ENCODE measurements at places on chromosomes 7 and 10.

GRCh38 chr10:9645928-9646600 lies 1371.6 kb upstream of the CELF2 start:
- no peak for DNase-seq

- DNase-seq: no peak
Measured at GRCh38 chr7:100865938-100866728, 1.1 kb upstream of the TRIP6 start.

GRCh38 chr10:119457966-119458766 lies 84.4 kb downstream of the RGS10 start:
- DNase-seq: no peak

DNA sequence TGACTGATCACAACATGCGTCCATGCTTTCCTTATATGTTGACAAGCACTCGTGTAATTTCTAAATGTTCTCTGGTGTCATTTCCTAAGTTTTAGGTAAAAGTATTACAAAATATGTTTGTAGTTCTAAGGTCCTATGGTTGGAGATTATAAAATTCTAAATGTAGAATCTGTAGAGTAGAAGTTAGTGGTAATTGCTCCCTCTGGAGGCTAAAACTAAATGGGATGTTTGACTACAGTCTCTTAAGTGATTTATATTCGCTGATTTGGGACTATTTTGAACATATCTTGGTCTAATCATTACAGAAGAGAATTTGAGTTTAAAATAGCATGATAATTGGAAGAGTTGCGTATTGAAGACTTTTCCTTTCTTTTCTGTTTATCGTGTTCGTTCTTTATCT lies 74.1 kb downstream of the ZMYND11 start:
- DNase-seq: no peak

DNA sequence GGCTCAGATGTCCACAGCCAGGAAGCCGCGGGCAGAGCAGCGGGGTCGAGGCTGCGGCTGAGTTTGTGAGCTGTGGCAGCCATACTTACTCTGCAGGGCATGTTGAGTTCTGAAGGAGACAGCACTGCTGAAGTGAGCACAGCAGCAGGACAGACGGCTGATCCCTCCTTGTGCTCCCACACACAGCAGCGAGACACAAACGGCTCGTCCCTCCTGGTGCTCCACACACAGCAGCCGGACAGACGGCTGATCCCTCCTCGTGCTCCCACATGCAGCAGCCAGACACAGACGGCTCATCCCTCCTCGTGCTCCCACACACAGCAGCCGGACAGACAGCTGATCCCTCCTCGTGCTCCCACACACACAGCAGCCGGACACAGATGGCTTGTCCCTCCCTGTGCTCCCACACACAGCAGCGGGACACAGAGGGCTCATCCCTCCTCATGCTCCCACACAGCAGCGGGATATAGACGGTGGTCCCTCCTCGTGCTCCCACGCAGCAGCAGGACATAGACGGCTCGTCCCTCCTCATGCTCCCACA lies 305.1 kb downstream of the PTPRN2 start:
- no peak for DNase-seq

GRCh38 chr10:109931163-109931562 lies 7.9 kb upstream of the XPNPEP1 start:
- DNase-seq: no peak

DNA sequence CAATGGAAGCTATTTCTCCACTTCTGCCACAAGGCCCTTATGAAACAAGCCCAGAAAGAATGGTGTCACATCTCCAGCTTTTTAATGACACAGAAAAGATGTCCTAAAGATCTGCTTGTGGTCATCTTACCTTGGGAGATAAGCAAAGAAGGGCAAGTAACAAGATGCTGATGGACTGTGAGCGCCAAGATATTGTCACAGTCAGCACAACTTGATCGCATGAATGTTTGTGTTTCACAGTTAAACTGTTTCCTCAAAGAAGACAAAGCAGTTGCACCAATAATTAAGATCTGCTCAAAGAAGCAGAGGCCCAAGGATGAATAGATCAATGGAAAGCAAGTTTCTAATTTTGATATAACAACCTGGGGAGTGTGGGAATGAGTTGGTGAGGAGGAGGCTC lies 15.9 kb downstream of the ICA1 start:
- no peak for DNase-seq

DNA sequence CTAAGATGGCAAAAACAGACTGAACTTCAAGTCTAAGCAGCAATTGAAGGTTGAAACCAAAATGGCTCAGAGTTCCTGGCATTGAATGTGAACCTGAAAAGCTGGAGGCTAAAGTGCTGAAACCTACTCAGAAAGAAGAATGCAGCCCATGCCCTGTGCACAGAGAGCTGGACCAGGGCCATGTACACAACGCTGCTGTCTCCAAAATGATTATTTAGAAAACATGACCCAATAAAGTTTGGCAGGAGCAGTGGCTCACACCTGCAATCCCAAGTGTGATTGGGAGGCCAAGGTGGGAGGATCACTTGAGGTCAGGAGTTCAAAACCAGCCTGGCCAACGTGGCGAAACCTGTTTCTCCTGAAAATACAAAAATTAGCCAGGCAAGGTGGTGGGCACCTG lies 158.9 kb downstream of the AKR1D1 start:
- no peak for DNase-seq

GRCh38 chr7:36653008-36653662 lies 71.2 kb downstream of the AOAH start:
- no peak for DNase-seq

DNA sequence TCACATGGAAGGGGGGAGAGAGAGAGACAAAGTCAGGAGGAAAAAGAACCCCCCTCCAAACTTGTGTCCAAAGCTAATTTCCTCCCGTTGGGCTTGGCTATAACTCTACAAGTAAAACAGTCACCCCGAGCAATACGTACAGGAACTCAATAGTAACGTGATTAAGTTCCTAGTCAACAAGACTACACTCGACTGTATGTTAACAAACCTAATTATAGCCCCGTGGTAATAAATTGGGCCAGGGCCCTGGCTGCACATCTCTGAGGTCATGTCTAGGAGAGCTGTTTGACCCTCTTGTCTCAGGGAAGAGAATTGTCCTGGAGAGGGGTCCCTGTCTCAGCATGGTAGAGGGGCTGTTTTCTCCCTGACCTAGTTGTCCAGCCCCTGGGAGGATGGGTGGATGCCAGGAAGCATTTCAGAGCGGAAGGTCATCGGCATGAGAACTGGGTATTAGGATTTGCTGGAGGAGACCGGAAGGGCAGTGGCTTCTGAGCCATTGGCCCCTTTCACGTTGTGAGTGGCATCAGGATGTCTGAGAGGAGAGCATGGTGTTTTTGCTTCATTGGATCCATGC lies 60.2 kb upstream of the COMTD1 start:
- no peak for DNase-seq

DNA sequence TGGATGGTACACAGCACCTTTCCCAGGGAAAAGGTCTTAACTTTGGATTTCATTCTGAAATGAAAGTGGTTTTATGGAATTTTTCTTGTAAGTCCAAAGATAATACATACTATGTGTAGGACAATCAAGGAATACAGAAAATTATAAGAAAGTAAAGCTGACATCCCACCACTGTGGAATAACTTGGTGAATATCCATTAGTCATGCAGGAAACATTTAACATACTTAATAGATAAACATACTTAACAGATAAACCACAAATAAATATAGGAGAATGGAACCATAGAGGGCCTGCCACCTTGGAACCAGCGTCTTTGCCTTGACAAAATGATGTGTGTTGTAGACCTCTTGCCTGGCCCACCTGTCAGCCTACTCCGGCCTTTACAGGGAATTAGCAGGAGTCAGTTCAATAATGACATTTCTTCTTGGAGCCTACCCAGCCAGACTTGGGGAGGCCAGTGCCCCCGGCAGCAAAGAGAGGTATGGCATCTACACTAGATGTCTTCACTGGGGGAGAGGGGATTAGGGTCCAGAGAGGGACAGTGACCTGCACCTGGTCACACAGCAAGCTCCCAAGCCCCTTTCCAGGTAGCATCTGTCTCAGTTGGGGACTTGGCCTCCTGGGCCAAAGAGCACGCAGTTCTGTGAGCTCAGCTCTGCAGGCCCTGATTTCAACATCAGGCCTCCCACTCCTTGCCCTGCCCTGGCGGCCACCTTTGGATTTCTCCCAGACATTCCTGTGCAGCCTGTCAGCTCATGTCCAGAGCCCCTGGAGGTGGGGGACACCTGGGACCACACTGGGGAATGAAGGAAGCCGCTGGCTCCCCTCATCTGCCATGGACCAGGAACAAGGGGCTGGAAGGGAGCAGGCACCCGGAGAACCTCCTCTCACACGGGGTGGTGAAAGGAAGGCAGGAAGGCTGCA lies 112.6 kb upstream of the PPIF start:
- no peak for DNase-seq

- DNase-seq: no peak
Measured at GRCh38 chr10:87921931-87922688, 58.7 kb downstream of the PTEN start.

GRCh38 chr7:151281686-151282085 lies 33.2 kb upstream of the SMARCD3 start:
- DNase-seq: no peak

DNA sequence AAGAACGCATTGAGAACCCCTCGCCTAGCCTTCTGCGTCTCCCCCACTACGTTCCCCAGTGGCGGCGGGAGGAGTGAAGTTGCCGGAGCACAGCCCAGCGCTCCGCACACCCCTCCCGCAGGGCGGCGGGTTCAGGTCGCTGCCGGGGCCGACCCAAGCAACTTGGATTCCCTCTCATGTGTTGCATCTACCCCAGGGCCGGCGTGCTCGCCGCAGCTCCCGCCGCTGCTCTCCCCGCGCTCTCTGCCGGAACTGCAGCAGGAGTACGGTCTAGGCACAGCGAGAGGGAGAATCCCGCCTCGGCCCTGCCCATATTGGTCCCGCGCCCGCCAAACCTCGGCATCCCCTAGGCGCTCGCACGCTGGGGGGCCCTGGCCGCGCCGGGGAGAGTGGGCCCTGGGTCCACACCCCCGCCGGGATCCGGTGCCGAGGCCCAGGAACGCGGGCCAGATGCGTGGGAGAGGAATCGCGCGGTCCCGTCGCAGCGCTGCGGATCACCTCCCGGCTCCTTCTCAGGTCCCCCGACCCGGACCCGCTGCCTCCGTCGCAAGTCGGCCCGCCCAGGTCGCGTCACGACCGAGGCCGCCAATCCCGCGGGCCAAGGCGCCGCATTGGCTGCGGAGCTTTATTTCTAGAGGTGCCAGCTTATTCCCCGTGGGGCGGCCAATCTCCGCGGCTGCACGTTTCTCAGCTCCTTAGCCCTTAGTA lies 648 bp upstream of the TMEM243 start:
- no peak for DNase-seq

DNA sequence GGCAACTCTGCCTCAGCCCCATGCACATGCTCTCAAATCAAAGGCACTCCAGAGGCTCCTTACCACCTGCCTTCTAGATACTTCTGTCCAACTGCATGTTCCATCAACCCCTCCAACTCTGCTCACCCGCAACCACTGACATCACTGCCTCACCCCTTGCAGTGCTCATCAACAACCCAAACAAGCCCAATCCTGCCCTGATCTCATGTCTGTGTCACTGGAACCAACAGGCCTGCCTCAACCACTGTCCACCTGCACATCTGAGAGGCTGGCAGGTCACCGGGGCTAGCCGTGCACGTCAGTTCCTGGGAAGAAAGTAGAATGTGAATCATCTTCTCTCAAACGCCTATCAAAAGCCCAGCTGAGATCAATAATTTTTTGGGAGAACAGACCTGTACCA lies 33.3 kb downstream of the CTBP2 start:
- no peak for DNase-seq

DNA sequence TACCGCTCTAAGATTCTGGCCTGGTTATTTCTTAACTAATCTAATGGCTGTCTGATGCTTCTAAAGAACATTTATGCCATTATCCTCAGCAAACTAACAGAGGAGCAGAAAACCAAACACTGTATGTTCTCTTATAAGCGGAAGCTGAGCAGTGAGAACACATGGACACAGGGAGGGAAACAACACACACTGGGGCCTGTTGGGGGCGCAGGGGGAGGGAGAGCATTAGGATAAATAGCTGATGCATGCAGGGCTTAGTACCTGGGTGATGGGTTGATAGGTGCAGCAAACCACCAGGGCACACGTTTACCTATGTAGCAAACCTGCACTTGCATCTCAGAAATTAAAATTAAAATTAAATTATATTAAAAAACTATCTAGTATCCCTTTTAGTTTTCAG lies 853.5 kb downstream of the GATA3 start:
- DNase-seq: no peak

- DNase-seq: peak; percentile 95
Measured at GRCh38 chr10:72334825-72335393, 19.8 kb downstream of the DNAJB12 start.

- DNase-seq: peak; percentile 11
Measured at GRCh38 chr7:43721193-43721806, 8.0 kb downstream of the COA1 start.

GRCh38 chr7:117623606-117624005 lies 143.8 kb downstream of the CFTR start:
- DNase-seq: no peak

DNA sequence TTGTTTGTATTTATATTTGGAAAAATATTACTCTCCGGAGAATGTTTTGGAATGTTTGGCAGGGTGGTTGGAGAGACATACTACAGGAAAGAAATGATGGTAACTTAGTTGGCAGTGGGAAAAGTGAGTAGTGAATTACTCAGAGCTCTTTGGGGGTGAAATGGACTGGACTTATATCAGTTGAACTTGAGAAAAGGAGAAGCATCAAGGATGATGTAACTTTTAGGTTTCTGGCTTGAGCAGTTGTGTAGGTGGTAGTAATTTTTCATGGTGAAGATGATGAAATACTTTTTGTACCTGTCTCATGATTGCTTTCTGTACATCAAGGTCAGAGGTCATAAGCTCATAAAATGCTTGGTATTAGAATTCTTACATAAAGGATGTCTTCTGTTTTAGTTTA lies 617.2 kb downstream of the AUTS2 start:
- DNase-seq: no peak

DNA sequence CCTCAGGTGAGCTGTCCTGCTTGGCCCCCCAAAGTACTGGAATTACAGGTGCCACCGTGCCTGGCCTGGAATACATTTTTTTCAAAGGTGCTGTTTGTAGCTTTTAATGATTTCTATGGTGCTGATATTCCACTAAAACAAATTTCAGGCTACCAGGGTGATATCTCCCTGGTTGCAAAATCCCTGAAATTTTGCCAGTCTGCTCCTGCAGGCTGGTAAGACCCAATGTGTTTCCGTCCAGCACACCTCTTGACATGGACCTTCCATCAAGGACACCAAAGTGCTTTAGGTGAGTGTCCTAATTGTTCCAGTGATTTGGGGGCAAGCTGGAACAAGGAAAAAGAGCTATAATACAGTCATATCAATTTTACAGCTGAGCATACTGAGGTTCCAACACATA lies 69.8 kb upstream of the KMT2C start:
- no peak for DNase-seq

DNA sequence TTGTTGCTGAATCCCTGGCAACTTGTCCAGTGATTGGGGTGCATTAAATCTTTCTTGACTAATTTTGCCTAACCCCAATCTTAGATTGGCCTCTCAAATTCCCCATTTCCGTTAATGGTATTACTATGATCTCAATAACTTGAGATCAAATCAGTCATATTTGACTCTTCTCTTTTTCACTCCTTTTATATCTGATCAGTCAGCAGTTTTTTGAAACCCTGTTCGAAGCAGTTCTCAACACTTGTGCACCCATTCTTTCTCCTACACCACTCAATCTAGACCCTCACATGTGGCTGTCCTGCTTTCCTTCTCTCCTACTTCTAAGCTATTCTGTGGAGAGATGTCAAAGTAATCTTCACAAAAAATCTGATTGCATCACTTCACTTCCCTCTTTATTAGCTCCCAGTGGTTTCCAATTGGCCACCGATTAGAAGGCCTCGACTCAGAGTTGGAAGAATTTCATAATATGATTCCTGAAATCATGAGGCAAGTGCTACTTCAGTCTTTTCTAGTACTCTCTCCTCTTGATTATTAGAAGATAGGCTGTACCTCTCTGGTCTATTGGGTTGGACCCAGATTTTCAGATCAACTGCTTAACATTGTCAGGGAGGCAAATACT lies 128.9 kb downstream of the ZNF365 start:
- no peak for DNase-seq
